ENCODE measurements at places on chromosomes 1 and 21. TPM values are rescaled to one million over a fixed set of nuclear protein-coding genes. Genes with fewer than 3 reads are reported as not detected.

- DNase-seq, result no peak
Observed at GRCh38 chr1:182602935-182603645, 1.1 kb downstream of the RGS16 start.

DNA sequence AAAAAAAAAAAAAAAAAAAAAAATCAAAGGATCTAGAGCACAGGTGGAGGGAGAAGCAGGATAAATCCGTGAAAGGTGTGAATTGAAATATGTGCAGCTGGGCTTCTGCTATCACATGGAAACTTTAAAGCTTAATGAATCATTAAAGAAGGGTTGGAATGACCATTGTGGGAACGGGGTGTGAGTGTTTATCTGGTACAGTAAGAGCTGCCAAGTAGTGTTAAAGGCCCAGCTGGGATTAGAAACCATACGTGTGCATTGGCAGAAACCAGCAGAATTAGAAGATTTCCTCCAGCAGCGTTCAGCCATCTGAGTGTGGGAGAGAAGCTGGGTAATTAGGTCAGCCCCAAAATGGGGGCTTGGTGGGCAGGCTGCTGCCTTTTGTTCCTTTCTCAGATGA, 13.5 kb downstream of the FALEC start:
- DNase-seq, result no peak

- no peak for DNase-seq
Observed at GRCh38 chr1:109632671-109633346, 13.2 kb downstream of the AMPD2 start.

DNA sequence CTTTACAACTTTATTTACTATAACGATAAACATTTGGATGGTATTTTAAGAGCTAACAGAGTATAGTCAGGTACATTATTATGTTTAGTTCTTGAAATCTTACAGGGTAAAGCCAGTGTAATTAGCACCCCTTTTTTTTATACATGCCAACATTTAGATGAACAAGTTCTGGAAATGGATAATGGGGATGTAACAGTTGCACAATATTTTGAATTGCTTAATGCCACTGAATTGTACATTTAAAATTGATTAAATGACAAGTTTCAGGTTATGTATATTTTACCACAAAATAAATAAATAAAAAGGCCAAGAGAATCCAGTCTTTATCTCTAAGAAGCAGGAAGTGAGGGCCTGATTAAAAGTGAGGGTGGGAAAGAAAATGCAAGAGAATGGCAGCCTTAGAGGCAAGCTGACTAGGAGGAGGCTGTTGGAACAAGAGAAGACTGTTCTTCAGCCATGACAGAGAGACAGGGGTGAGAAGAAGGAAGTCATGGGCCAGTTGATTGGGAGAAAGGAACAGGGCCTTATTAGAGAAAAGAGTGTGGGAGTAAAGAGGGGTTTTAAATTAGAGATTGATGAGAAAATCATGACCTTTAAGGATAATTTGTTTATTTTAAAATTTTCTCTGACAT, 49.9 kb upstream of the TNFSF18 start:
- no peak for DNase-seq

DNA sequence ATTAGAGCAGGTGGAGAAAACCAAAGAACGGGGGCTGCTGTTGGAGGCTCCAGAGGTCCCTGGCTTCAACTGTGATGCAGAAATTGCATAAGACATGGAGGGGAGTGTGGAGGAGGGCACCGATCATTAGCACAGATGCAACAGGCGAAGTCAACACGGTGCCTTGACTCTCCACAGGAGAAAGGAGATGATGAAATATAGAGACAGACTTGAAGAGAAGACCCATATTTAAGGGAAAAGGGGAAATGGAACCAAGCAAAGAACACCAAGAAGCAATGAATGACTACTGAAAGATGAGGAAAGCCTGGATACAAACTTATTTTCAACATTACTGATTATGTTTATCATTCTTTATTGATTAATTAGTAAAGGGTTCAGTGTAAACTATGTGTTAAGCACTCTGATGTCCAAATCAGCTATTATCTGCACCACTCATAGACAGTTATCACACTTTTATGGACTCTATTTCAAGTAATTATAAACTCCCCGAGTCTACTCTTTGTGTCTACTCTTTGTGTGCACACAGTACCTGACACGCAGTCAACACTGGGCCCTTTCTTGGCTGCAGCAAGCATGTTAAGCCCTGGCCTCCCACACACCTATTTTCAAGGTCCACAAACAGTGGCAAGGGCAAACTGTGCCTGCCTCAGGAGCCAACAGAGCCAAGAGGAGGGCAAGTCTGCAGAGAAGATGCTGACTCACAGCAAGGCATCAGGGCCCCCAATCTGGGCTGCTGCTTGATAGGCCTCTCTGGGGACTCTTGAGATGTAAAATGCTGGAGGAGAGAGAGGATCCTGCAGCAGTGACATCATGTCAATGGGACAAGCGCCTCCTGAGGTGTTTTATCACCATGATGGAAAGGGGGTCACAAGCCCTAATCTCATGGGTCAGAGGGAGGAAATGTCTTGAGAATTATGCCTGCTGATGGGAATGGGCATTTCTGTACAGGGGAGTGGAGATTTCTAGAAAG, 17.6 kb downstream of the PCNX2 start:
- DNase-seq, result no peak

GRCh38 chr1:41783189-41783639, 135.5 kb downstream of the HIVEP3 start:
- no peak for DNase-seq

- no peak for DNase-seq
Observed at GRCh38 chr1:156912310-156912709, 8.1 kb upstream of the LRRC71 start.

GRCh38 chr1:65990161-65990560, 197.5 kb downstream of the PDE4B start:
- DNase-seq, result no peak

DNA sequence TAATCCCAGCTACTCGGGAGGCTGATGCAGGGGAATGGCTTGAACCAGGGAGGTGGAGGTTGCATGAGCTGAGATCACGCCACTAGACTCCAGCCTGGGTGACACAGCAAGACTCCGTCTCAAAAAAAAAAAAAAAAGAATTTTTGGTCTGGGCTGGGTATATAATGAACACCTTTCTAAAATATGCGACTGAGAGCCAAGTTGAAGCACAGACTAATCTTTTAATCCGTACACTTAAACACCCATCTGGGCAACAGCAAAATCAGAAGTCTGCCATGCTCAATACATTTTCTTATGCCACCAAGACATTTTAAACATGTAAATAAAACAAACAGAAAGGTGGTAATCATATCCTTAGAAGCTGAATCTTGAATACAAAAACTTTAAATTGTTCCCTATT, 31.6 kb upstream of the ABCB10 start:
- DNase-seq, result no peak

- no peak for DNase-seq
Observed at GRCh38 chr1:184462155-184462554, 75.3 kb downstream of the C1orf21 start.

Gene NBPF15
- total RNA-seq, result 59.7 TPM

Gene OTUD7B
- 30.6 TPM for total RNA-seq
